ENCODE measurements at places on chromosomes 13 and 19.
A peak's percentile ranks its signal among the peaks of the same experiment; 100 is the strongest.

- no peak for DNase-seq
Observed at GRCh38 chr13:105336706-105337576, 1198.5 kb downstream of the EFNB2 start.

GRCh38 chr13:33383724-33384577 is 98.4 kb upstream of the STARD13 start:
- DNase-seq = no peak

DNA sequence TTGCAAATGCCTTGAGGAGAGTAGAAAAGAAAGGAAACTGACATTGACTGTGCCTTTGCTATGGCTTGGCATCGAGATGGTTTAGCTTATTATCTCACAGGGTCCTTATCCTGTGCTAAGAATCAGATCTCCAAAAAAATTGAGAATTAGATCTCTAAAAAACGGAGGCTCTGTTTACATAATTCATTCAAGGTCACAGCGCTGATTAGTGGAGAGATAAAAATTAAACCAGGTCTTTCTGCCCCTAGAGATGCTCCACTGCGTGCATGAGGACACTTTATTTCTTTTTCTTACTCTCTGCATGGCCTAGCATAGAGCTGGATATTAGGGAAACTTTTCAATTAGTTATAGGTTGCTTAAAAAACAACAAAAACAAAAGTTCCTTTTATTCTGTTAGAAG is 17.3 kb downstream of the LRCH1 start:
- DNase-seq = no peak

- no peak for DNase-seq
Observed at GRCh38 chr13:100883453-100883852, 208.9 kb upstream of the TMTC4 start.

DNA sequence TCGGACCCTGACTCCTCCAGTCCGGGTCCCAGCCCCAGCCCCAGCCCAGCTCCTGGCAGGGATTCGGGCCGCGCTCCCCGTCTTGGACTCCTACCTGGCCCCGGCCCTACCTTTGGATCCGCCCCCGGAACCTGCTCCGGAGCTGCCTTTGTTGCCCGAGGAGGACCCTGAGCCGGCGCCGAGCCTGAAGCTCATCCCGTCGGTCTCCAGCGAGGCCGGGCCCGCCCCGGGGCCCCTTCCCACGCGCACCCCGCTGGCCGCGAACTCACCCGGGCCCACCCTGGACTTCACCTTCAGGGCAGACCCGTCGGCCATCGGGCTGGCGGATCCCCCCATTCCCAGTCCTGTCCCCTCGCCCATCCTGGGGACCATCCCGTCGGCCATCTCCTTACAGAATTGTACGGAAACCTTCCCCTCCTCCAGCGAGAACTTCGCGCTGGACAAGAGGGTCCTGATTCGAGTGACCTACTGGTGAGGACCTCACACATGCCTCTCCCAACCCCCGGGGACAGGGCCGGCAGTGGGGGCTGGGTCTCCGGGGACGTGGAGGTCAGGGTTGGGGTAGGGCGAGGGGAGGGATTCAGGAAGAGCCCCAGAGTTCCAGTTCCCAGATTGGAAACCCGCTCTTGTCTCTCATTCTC is 732 bp downstream of the SELENOV start:
- no peak for DNase-seq

GRCh38 chr19:45878043-45878794 is 7.7 kb downstream of the IRF2BP1 start:
- DNase-seq = peak; percentile 15

DNA sequence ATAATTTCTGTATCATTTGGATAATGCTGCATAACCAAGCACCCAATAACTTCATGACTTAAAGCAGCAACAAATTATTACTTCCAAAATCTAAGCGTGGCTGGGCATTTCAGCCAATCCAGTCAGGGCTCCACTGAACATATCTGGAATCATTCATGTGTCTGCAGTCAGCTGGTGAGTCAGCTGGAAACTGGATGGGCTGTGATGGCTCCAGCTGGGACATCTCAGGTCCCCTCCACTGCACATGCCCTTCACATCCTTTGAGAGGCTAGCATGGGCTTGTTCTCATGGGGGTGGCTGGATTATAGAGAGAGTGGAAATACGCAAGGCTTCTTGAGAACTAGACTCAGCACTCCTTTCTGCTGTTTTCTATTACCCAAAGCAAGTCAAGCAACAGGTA is 961.9 kb downstream of the DIAPH3 start:
- no peak for DNase-seq

DNA sequence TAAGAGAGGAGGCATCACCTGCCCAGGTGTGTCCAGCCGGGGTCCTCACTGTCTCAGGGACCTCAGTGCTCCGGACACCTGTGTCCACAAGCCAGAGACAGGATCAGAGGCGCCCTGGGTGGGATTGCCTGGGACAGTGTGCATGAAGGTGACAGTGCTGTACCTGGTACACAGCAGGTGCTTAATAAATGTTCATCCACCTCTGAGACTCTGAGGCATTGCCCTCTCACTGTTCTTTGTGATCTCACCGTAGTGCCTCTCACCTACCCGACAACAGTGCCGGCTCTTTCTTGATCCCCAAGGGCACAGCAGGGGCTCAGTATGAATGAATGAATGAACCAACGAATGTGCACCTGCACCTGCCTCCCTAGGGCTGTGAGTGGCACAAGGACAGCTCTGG is 9.2 kb downstream of the RDH13 start:
- DNase-seq = no peak

DNA sequence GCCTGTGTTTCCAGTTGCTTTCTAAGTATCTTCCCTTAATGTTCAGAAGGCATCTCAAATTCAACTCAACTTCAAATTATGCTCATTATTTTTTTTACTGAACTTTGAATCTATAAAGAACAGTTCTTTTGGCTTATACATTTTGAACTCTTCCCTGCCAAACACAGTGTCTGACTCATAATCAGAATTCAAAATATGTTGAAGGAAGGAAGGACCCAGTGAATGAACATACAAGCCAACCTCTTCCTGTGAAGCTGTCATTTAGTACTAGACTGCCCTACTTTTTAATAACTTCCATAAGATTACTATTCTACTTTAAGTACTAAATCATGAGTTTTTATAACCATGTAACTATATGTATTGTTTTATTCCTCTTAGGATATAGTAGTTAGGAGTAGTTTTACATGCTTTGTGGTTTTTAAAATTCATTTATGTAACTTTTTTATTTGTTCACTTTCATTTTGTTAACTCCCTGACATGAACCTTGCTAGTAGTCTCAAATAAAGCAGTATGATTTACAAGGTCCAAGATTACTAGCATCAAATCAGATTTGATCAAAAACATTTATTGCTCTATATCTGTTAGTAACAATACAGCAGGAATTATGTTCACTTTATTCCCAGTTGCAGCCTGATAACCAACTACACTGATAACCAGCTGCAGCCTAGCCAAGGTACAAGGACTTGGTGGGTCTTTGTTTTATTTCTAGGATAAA is 6.4 kb downstream of the NUDT15 start:
- no peak for DNase-seq

- peak; percentile 72 for DNase-seq
Observed at GRCh38 chr19:16325641-16326400, 1.2 kb downstream of the KLF2 start.
